ENCODE measurements at places on chromosomes 7 and 10.

DNA sequence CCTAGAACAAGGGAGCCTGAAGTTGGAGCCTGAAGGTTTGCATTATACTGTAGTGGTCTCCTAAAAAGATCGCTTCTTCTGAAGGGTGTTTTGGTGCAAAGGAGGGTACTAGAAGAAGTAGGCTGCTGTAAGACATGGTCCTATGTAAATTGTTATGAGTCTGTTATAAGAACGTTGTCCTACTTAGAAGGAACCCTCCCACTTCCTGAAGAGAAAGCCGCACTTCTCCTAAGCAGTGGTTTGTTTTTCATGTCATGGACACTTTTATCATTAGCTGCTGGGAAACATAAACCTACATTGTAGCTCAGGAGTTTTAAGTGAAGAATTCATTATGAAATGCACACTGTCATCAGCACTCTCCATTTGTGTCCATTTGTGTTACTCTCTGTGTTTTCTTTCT lies 129.1 kb upstream of the ITGB1 start:
- no peak for DNase-seq

GRCh38 chr10:50541921-50542320 lies 81.8 kb downstream of the SGMS1 start:
- no peak for DNase-seq

DNA sequence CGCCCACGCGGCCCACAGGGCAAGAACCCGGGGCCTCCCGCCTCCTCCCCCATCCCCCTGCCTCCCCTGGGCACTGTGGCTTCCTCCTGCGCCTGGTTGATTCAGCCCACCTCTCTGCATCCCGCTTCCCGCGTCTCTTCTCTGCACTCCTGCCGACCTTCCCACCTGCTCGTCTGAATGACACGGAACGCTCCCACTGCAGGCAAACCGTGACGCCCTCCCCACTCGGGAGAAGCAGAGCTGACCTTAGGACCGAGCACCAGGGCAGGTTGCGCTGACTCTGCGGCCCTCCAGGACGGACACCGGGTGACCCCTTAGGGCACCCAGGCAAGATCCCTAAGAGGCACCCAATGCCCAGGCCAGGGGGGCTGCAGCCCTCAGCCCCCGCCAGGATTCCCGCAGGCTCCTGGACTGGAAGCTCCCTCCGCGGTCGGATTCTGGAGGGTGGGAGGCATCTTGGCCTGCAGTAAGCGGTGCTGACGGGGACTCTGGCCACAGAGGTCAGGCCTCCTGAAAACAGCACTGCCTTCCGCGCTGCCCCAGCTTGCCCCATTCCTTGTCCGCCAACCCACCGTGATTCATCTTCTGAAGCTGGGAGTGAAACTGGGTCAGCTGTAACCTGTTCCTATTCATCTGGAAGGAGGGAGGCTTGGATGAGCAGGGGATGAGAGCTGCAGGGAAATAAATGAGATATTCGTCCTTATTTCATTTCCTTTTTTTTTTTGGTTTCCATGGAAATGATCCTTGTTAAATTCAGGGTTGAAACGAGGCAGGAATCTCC lies 990 bp downstream of the CALML3 start:
- DNase-seq: no peak

DNA sequence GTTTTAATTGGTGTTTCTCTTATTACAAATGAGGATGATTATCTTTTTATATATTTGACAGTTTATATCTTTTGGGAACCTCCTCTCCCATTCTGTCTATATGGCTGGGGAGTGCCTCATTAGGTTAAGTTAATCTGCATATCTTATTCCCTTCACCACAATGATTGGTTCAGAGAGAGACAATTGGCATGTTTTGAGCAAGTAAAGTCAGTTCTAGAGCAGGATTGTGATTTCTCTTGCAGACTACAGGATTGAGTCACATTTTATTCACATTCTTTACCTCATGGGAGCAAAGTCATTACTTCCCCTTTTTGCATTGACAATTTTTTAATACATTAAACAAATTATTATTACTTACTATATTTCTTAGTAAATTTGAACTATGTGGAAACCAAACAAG lies 345.6 kb downstream of the MDFIC start:
- DNase-seq: no peak

GRCh38 chr10:78185693-78186055 lies 152.0 kb downstream of the RPS24 start:
- DNase-seq: no peak

- DNase-seq: no peak
Measured at GRCh38 chr10:64394744-64395143, 873.5 kb downstream of the REEP3 start.

- no peak for DNase-seq
Measured at GRCh38 chr10:109025172-109025571, 898.1 kb downstream of the XPNPEP1 start.

Data from activated CD4-positive, alpha-beta T cell treated with anti-CD3 and anti-CD28 coated beads for 1 hour (primary cell).